DMS 273 treated with DMSO at 0.1 percent for 48 hours (cell line): ENCODE measurements at places on chromosomes 1 and 21.
A peak's percentile ranks its signal among the peaks of the same experiment; 100 is the strongest.

- no peak for DNase-seq
These were observed 35.8 kb downstream of the C1orf21 start for GRCh38 chr1:184422490-184423233.

GRCh38 chr1:54653036-54653435 lies 11.4 kb downstream of the MROH7 start:
- DNase-seq = no peak

DNA sequence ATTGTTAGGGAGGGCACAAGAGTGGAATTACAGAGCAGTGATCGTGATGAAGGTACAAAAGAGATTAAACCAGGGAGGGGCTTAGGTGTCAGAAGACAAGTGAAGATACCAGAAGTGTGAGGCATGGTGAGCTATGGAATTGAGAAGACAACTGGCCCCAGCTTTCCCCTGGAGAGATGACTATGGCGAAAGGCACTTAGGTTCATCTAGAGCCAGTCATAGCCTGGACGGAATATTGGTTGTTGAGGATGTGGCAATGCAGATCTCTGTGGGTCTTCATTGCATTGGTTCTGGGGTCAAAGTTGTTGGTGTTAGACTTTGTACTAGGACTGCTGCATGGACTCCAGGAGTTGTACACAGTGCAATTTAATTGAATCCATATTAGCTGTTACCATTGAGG lies 115.7 kb downstream of the FASLG start:
- no peak for DNase-seq

GRCh38 chr1:160664573-160665051 lies 17.8 kb upstream of the SLAMF1 start:
- no peak for DNase-seq

GRCh38 chr1:34292472-34292871 lies 115.8 kb downstream of the C1orf94 start:
- no peak for DNase-seq

- DNase-seq = no peak
These were observed 1.9 kb upstream of the KCNA10 start for GRCh38 chr1:110520827-110521226.

DNA sequence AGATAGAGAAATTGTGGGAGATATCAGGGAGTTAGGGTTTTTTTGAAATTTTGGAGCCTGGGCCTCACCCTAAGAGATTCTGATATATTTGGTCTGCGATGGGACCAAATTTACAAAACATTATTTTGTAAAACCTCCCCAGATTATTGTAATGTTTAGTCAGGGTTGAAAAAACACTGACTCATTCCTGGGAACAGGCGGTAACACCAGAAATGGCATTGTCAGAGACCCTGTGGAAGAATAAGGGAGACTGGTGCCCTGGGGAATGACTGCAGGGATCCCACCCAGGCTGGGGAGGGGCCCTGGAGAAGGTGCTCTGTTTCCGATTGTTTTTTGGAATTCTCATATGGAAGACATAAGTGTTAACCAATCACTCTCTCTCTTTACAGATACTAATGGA lies 13.1 kb upstream of the STRIP1 start:
- DNase-seq = no peak

DNA sequence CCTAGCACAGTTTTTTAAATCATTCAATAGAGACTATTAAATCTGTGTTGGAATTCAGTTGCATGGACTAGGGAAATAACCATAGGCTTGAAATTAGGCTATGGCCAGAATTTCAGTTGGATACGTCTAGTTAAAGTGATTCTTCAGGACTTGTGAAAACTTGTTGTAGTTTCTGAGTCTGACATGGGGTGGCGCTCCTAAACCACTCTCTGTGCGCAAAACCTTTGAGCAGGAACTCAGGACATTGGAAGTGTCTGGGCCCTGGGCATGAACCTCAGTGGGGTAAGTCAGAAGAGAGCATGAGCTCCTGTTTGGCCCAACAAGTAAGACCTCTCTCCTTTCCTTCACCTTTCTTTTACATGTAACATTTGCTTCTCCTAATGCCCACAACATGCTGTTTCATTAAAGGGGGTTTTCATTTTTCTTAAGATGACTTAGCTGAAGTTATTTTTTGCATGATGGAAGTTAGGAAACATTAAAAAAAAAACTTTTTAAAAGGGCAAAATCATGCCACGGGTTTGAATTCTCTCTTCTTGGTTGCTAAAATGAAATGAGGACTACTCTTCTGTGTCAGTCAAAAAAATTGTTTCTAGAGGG lies 17.1 kb upstream of the CCDC190 start:
- peak; percentile 68 for DNase-seq

- no peak for DNase-seq
These were observed 29.5 kb downstream of the ARHGEF16 start for GRCh38 chr1:3483801-3484444.

DNA sequence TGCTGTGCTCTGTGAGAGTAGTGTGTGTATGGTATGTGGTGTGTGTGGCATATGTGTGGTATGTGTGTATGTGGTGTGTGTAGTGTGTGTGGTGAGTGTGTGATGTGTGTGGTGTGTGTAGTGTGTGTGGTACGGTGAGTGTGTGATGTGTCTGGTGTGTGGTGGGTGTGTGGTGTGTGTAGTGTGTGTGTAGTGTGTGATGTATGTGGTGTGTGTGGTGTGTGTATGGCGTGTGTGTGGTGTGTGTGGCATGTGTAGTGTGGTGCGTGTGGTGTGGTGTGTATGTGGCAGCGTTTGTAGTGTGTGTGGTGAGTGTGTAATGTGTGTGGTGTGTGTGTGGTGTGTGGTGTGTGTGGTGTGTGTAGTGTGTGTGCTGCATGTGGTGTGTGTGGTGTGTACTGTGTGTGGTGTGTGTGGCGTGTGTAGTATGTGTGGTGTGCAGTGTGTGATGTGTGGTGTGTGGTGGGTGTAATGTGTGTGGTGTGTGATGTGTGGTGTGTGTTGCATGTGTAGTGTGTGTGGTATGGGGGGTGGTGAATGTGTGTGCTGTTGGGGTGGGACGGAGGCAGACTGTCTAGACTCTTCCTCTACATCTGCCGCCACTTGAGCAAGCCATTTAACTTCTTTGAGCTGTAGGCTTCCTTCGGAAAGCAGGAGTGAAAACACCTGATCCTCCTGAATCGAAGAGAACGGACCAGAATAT lies 33.5 kb downstream of the GPA33 start:
- peak; percentile 66 for DNase-seq

- no peak for DNase-seq
These were observed 28.2 kb downstream of the STPG1 start for GRCh38 chr1:24385160-24385940.

- DNase-seq = no peak
These were observed 21.0 kb downstream of the CNIH4 start for GRCh38 chr1:224377676-224378006.

GRCh38 chr21:42701706-42702456 lies 48.5 kb downstream of the PDE9A start:
- DNase-seq = no peak

GRCh38 chr1:9590945-9591668 lies 2.4 kb downstream of the TMEM201 start:
- no peak for DNase-seq

GRCh38 chr1:60904099-60904851 lies 178.1 kb upstream of the NFIA start:
- peak; percentile 81 for DNase-seq

DNA sequence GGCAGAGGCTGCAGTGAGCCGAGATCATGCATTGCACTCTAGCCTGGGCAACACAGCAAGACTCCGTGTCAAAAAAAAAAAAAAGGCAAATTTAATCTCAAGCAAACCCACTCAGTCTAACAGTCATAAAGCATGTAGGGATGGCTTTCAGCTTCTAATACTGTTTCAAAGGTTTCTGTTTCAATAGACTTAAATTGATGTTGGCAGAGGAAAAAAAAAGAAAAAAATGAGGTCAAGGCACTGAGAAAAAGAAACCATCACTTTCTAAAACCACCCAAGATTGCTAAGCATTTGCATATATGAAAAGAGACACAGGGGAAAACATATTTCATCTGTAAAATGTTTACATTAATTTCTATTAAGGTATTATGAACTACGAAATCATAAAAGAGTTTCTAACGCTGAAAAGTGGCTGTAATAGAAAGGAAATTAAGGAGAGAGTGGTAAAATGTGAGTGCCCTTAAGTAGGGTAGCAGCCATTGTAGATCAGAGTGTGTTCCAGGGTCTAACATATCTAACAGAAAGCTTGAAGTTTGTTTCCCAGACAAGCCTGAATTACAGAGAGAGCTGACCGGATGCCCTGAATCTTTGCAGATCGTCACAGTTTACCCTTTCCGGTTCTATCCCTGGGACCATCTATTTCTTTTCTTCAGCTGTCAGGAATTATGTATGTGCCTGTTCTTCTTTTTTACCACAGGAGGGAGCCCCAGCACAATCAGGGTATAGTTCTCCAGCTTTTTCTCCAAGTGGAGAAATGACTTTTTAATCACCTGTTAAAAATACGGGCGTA lies 70.0 kb downstream of the PLD5 start:
- no peak for DNase-seq

DNA sequence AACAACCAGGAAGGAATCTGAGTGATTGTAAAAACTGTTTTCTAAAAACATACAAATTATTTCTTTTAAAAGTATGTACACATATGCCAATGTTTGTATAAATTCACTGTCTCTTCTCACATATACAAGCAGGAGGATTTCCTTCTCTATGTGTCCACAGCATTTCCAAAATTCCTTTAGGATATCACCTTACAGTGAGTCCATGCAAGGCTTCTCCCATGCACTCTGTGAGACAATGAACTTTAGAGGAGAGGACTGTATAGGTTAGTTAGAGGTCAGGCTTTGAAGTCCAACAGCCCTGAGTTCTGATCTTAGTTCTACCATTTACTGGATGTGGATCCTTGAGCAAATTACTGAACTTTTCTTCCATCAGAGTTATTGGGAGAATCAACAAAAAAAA lies 34.1 kb upstream of the USH2A start:
- DNase-seq = no peak

DNA sequence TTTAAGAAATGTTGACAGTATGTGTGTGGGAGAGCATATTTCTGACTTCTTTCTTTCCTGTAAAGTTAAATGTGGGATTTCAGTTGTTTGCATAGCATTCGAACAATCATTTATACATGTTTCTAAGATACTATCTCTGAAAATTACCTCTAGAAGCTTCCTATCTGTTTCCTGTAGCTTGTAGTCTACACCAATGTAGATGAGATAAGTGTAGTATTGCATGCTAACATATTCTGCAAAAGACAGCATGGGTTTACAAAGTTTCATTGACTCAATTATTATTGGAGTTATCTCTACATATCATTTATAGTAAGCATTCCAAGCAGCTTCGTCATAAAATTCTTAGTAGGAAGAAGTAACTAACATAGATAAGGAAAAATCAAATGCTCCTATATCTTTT lies 98.9 kb upstream of the DPYD start:
- DNase-seq = no peak

DNA sequence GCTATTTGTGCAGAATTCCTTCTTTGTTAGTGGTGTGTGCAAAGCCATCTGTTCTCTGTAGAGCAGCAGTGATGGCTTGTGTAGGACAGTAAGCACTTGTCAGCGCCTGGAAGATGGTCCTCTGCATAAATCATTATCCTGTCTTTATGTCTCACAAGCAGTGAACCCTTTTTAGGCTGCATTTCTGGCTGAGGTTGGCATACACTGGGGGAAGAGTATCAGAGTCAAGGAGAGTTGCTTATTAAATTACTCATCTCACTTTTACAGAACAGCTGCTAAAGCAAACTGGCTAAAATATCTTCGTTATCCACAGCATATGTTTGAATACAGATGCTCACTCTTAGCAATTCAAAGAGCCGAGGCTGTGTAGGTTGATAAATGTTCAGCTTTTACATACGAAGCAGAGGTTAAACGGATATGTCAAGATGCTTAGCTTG lies 54.6 kb upstream of the NCAM2 start:
- DNase-seq = no peak

- no peak for DNase-seq
These were observed 1893.8 kb downstream of the NCAM2 start for GRCh38 chr21:22892028-22892427.

GRCh38 chr1:26166719-26167281 lies 2.0 kb downstream of the C1orf232 start:
- no peak for DNase-seq

- DNase-seq = no peak
These were observed 131.9 kb upstream of the B3GALT2 start for GRCh38 chr1:193318347-193318746.

GRCh38 chr21:14737922-14738321 lies 191.8 kb upstream of the SAMSN1 start:
- DNase-seq = peak; percentile 3

GRCh38 chr1:4627353-4627752 lies 27.1 kb upstream of the AJAP1 start:
- no peak for DNase-seq

GRCh38 chr1:25661043-25661815 lies 44.6 kb downstream of the MAN1C1 start:
- no peak for DNase-seq

DNA sequence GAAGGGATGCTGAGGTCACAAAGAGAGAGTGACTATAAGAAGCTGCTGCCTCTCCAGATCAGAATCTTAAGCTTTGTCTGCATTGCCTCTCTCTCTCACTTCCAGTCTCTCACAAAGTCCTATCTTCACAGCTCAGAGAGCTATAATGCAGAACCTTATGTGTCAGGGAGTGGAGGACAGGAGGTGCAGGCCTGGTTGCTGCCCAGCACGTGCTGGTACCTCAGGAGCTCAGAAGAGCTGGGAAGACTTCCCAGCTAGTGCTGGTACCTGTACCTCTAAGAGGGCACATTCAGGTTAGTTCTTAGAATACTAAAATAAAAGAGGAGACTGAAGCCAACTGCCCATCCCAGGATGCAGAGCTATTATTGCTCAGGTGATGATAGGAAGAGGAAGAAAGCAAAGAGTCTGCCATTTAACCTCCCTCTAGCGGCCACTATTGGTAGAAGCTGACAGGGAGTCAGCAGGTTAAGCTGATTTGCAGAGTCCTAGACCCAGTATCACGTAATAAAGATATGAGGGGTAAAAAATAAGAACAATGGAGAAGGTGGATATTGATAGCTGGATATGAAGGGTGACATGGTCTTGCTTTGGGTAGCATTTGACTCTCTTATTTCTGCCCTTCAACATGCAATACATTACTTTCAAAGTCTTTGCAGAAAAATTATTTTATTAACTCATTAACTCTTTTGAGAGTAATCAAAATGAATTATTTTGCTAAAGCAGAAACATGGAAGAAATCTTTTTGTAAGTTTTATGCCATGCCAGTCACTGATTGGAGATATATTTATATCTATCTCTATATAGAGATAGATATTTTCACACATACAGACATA lies 138.1 kb upstream of the HMCN1 start:
- peak; percentile 11 for DNase-seq

GRCh38 chr1:229130028-229130668 lies 140.8 kb upstream of the RAB4A start:
- DNase-seq = no peak

GRCh38 chr1:14415396-14415795 lies 183.1 kb upstream of the KAZN start:
- no peak for DNase-seq
